ENCODE measurements at places on chromosomes 3 and 15. TPM values are rescaled to one million over a fixed set of nuclear protein-coding genes. Genes with fewer than 3 reads are reported as not detected.

The GUCA1C gene
- total RNA-seq, result not detected

The GRAMD1C gene
- 2.3 TPM for total RNA-seq

The CCDC191 gene
- total RNA-seq, result 1.8 TPM

The PLA2G4E gene
- not detected for total RNA-seq

The ABCF3 gene
- total RNA-seq, result 25.4 TPM

The COL6A5 gene
- total RNA-seq, result not detected

The DISP2 gene
- 1.3 TPM for total RNA-seq

The ANKRD63 gene
- 0.67 TPM for total RNA-seq

The GOLGA8J gene
- total RNA-seq, result not detected

The CACNA2D3 gene
- 0.07 TPM for total RNA-seq

The GOLGA6A gene
- not detected for total RNA-seq

The PDZRN3 gene
- total RNA-seq, result not detected

The SLC12A1 gene
- total RNA-seq, result not detected

The TMC3 gene
- total RNA-seq, result not detected

The CHRFAM7A gene
- 6.6 TPM for total RNA-seq

The PRRT3 gene
- total RNA-seq, result 0.66 TPM

The IGSF10 gene
- total RNA-seq, result 0.54 TPM

The RARRES1 gene
- total RNA-seq, result 16.6 TPM

The AHSG gene
- total RNA-seq, result not detected

The LINGO1 gene
- total RNA-seq, result 8.1 TPM

The ATP13A3 gene
- 24.9 TPM for total RNA-seq

The RTP1 gene
- not detected for total RNA-seq

The LRRC34 gene
- not detected for total RNA-seq

The TAGLN3 gene
- not detected for total RNA-seq

The FYTTD1 gene
- total RNA-seq, result 27.2 TPM

The IMPDH2 gene
- total RNA-seq, result 162 TPM

The IGDCC3 gene
- 0.19 TPM for total RNA-seq

The PLOD2 gene
- total RNA-seq, result 142 TPM

The CCDC54 gene
- not detected for total RNA-seq

The PLA2G4D gene
- total RNA-seq, result not detected

The CALML4 gene
- 7.9 TPM for total RNA-seq

The SPTBN5 gene
- 0.37 TPM for total RNA-seq

The COL8A1 gene
- not detected for total RNA-seq

The MYLK gene
- total RNA-seq, result 14.2 TPM

The GP5 gene
- not detected for total RNA-seq

The STRIT1 gene
- total RNA-seq, result not detected

The SLC28A1 gene
- total RNA-seq, result not detected

The DLL4 gene
- 1.2 TPM for total RNA-seq

The CCDC32 gene
- total RNA-seq, result 27.4 TPM

The LRTM1 gene
- not detected for total RNA-seq

The HLTF gene
- 16.6 TPM for total RNA-seq

The FANCD2OS gene
- not detected for total RNA-seq
